ENCODE measurements at places on chromosomes 12 and 14. TPM values are rescaled to one million over a fixed set of nuclear protein-coding genes. Genes with fewer than 3 reads are reported as not detected.

The CD163 gene
- total RNA-seq, result 0.06 TPM

The ARHGEF25 gene
- 22.3 TPM for total RNA-seq

The DDN gene
- total RNA-seq, result 5.4 TPM

The DENND5B gene
- 121 TPM for total RNA-seq

The LALBA gene
- not detected for total RNA-seq

The ZNF410 gene
- total RNA-seq, result 29.9 TPM

The ERC1 gene
- 46.3 TPM for total RNA-seq

The DBX2 gene
- total RNA-seq, result not detected

The CCDC197 gene
- not detected for total RNA-seq

The LTB4R2 gene
- 7.6 TPM for total RNA-seq

The KLRC3 gene
- not detected for total RNA-seq

The CISTR gene
- not detected for total RNA-seq

Measured in cardiac muscle cell (in vitro differentiated cells and primary cell).